ENCODE measurements at places on chromosomes 5 and 9.

GRCh38 chr5:38796742-38797108 is 49.1 kb upstream of the OSMR start:
- DNase-seq = no peak

DNA sequence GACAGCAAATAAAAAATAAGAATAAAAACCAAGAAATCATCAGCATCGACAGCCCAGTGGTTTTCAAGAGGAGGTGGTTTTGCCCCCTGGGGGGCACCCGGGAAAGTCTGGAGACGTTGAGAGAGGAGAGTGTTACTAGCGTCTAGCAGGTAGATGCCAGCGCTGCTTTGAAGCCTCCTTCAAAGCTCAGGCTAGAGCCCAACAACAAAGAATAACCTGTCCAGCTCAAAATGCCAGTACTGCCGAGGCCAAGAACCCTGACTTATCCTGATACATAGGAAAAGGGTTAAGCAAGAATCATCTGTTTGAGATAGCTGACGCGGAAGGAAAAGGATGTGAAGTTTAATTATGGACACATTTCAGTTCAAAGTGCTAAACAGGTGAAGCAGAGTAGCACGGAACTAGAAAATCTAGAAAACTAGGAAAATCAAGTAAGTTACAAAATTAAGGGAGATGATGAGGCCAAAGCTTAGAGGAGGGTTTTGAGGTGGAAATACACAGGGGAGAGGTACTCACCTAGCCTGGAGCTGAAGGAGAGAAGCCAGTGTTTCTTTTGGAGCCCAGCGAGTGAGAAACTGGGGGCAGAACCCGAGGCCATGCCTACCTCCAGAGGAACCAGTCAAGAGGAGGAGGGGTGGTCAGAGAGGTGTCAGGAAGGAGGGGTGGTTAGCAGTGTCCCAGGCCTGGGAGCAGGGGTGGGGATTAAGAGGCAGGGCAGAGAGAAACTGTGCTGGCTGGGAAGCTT is 121.0 kb upstream of the RETREG1 start:
- no peak for DNase-seq

DNA sequence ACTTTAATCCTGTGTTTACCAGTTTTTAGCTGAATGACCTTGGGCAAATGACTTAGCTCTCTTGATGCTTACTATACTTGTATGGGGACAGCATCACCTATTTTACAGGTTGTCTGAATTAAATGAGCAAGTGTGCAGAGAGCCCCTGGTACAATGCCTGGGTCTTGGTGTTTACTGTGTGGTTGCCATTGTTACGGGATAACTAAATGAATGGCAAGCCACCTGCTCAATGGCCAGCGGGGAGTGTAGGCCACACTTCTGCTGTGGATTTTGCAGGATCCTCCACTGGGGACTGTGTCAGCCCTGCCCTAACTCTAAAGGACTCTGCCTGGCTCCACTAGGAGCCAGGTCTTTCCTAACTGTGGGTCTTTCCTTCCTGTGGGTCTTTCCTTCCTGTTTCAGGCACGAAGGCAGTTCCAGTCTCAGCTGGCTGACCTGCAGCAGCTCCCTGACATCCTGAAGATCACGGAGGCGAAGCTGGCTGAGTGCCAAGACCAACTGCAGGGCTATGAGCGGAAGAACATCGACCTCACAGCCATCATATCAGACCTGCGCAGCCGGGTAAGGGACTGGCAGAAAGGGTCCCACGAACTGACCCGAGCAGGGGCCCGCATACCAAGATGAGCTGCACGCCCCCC is 10.3 kb upstream of the GLE1 start:
- no peak for DNase-seq

DNA sequence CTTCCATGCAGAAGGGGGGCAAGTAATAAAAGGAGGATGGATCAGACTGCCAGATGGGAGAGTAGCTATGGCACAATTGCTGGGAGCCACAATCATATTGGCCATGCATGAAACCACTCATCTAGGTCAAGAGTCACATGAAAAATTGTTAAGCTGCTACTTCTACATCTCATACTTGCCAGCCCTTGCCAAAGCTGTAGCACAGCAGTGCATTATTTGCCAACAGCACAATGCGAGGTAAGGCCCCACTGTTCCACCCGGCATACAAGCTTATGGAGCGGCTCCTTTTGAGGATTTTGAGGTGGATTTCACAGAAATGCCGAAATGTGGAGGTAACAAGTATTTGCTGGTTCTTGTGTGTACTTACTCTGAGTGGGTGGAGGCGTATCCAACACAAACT is 109.9 kb upstream of the EPB41L4A start:
- no peak for DNase-seq

- no peak for DNase-seq
Observed at GRCh38 chr5:103259705-103260355, 1.3 kb downstream of the MACIR start.

- DNase-seq = no peak
Observed at GRCh38 chr9:36720043-36720442, 147.3 kb downstream of the MELK start.

DNA sequence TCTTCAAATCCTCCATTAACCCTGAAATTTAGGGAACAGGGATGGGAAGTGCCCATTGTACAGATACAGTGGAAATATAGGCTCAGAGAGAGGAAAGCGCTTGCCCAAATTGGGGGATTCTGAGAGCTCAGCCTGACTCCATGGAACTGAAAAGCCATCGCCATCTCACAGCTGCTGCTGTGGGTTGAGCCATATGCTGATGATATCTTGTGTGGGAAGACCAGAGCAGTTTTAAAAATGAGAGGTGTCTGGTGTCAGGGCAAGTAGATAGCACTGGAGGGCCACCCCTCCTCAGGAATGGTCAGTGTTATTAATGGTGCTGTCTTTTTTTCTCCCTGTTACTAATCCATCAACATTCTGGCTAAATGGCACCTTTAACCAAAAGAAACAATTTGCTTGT is 50.9 kb upstream of the C5orf58 start:
- no peak for DNase-seq

DNA sequence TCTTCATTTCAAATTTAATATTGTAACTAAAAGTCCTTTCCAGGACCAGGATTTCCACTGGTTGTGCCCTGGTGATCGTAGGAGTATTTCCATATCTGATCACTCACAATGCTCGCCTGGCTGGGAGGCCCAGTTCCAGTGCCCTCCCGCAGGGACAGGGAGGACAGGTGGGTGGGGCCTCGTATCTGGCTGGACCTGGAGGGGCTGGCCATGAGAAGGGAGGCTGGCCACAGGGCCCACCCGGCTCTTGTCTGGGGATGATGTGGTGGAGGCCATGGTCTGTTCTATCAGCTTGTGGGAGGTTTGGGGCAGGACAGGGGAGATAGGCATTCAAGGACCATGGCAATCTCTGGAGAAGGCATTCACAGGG is 286.4 kb downstream of the GADD45G start:
- no peak for DNase-seq

GRCh38 chr5:96004754-96005153 is 43.1 kb upstream of the ELL2 start:
- DNase-seq = no peak

DNA sequence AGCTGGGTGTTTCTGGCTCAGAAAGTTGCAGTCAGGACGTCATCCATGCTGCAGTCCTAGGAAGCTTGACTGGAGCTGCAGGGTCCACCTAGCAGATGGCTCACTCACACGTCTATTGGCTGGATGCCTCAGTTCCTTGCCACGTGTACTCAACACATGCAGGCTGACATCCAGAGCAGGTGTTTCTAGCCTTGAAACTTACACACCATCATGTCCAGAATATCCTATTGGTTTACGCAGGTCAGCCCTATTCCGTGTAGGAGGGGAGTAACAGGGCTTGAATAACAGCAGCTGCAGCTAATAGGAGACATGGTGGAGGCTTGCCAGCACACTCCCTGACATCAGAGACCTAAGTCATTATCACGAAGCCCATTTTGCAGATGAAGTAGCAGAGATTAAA is 473.5 kb downstream of the ACTL7B start:
- DNase-seq = no peak

- DNase-seq = no peak
Observed at GRCh38 chr9:98924946-98925820, 18.5 kb upstream of the COL15A1 start.

GRCh38 chr5:34523387-34523726 is 132.8 kb upstream of the RAI14 start:
- no peak for DNase-seq

DNA sequence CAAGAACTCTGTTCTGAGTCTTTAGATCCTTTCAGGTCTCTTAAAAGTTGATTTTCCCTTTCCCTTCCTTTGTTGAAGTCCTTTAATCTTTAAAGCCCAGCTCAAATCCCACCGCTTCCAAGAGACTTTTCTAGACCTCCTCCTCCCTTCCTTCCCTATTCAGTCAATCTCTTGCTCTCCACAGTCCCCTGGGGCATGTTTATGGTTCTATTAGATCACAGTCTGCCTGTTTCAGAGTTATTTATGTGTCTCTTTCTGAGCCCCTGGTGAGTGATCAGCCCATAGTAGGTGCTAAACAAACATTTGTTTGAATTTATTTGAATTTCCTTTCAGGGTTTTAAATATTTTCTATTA is 7.2 kb upstream of the ARSI start:
- no peak for DNase-seq

DNA sequence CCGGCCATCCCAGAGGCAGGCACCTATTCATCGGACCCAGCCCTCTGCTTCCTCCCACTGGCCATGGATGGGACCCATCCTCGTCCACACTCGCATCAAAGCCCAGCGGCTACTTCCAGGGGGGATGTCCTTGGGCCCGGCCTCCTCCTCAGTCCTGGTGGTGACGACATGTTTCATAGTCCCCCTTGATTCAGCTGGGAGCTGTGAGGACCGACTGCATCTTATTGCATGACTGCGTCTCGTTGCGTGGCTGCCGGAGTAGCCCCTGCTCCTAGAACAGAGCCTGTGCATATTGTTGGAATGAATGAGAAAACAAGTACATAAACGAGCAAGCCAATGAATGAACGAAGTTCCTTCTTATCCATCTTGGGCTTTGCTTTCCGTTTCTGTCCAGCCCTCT is 12.8 kb downstream of the NCS1 start:
- no peak for DNase-seq

DNA sequence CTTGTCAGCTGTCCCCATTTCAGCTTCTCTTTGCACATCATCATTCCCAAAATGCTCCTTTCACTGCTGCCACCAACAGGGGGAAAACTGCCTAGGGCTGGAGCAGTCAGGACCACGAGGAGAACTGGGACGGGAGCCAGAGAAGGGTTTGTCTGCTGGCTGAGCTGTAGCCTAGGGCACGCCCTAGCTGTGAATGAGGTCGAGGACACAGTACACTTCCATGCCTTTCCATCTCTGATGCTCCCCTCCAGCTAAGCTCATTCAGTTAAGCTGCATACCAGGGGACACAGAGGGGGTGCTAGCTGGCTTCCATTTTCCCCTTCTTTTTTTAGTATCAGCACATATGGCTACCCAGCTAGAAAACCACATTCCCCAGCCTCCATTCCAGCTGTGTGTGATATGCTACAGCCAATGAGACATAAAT is 64.7 kb downstream of the STK10 start:
- no peak for DNase-seq

DNA sequence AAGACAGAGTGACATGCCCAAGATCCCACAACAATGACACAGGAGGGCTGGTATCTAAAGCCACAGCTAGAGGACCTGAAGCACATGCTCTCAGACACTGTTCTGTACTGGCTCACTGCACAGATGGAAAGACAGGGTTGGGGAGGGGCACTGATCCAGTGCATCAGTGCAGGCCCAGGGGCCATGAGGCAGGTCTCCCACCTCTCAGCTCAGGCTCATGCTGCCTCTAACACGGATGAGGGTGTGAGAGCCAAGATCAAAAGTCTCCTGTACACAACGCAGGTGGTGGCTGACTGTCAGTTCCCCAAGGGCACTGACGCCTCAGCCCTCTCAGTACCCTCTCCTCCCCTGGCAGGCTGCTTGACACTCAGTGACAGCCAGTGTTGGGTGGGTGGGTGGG is 10.9 kb downstream of the RAPGEF1 start:
- peak; percentile 69 for DNase-seq

GRCh38 chr9:4904322-4905134 is 80.5 kb upstream of the JAK2 start:
- DNase-seq = no peak

DNA sequence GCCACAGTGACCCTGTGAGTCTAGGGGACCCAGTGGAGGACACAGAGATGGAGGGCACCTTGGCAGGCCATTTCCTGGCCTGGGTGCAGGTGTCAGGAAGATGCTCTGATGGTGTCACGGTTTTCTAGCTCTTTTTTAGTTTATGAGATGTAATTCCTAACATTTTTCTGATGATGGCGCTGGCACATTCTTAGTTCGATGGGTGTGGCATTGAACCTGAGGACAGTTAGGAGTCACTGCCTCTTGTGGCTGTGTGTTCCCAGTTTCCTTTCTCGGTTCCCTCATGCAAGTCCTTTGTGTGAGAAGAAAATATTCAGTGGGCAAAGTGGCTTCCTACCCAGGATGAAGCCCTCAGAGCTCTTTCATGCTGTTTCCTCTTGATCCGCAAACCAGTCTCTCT is 129.4 kb upstream of the ICE1 start:
- DNase-seq = no peak

- DNase-seq = no peak
Observed at GRCh38 chr9:126228111-126228780, 98.4 kb upstream of the MVB12B start.

- no peak for DNase-seq
Observed at GRCh38 chr9:14031810-14032209, 282.1 kb downstream of the NFIB start.

GRCh38 chr5:181204113-181204825 is 727 bp downstream of the TRIM7 start:
- no peak for DNase-seq

DNA sequence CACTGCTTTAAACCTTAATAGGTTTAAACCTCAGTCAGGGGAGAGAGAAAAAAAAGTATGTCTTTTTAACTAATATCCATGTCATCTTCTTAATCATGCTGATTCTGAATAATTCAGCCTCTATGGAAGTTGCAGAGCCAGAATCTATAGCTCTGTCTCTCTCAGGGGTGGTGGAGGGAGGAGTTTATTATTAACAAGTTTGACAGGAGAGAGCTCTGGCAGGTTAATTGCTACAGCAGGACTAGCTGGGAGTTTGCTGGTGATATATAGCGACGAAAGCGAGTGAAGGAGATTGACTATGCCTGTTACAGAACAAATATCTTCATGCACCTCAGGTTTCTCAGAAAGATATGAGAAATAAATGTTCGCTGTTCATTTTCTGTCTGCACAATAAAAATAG is 586.4 kb downstream of the TLE4 start:
- DNase-seq = no peak

- DNase-seq = no peak
Observed at GRCh38 chr5:123365156-123365555, 58.0 kb downstream of the CEP120 start.

DNA sequence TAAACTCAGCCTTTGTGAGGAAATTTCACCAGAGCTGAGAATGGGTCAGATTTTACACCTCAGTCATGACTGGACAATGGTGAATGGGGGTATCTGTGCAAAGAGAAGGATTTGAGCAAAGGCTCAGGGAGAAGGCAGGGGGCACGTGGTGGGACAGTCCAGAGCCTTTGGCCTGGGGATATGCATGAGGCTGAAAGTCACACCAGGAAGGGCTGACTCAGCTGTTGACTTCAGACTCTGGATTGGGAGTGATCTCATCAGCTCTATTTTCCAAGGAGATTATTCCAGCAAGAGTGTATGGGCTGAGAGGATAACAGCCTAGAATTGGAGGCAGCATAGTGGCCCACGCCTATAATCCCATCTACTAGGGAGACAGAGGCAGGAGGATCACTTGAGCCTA is 53.6 kb downstream of the SAXO1 start:
- no peak for DNase-seq

Measured in bone marrow (tissue), 2 donors.